CD4-positive, alpha-beta T cell (primary cell): ENCODE measurements at places on chromosomes 3 and 15. TPM values are rescaled to one million over a fixed set of nuclear protein-coding genes. Genes with fewer than 3 reads are reported as not detected.
A peak's percentile ranks its signal among the peaks of the same experiment; 100 is the strongest.

- DNase-seq, result no peak
- H3K4me1 ChIP-seq, result no peaks in the 10 kb centered on the region
- no peak overlapping the region for H3K27ac ChIP-seq
- H3K4me3 ChIP-seq, result no peak overlapping the region
Observed at GRCh38 chr3:76855451-76855850, 184.4 kb upstream of the ROBO2 start.

DNA sequence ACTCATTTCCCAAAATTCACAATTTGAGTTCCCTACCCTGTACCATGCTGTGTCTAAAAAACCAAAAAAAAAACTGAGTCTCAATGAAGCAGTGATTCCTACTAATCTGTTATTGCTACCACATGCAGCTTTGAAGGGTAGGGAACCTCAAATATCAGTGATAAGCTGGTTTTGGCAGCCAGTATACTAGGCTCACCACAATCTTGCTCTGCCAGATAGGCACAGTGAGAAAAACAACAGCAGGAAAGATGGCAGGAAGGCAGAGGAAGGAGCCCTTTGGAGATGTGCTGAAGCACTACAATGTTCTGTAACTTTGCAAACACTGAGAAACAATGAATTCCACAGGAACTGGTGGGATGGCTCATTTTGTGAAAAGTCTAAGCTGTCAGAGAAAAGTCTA, 96.9 kb upstream of the UBP1 start:
- H3K27me3 ChIP-seq, result no peaks in the 10 kb centered on the region
- no peak for DNase-seq
- no peak overlapping the region for H3K4me3 ChIP-seq
- H3K27ac ChIP-seq, result no peak overlapping the region
- H3K36me3 ChIP-seq, result peaks cover 32% of the 10 kb centered on the region

DNA sequence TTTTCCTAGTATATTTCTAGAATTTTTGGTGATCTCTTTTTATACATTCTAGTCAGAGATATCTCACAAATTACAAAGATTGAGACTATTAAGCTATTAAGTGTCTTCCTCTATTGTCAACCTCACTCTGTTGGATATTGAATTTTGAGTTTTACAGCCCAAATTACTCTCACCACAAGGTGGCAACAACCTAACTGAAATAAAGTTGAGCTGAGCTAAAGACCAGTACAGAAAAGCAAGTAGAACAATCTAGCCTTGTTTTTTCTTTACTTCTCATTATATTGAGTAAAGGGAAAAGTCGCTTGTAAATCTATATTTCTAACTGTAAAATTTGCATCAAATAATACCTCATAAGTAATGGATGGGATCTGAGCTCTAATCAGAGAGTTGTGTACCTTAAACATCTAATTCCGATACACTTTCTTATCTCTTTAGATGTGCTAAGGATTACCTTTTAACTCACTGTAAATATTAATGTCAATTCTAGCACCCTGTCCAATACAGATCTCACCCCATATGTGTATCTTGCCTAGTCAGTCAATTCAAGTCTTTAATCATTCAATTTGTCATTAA, 13.6 kb upstream of the COMMD2 start:
- no peaks in the 10 kb centered on the region for H3K4me1 ChIP-seq
- DNase-seq, result no peak
- H3K27me3 ChIP-seq, result peaks cover 6% of the 10 kb centered on the region
- no peak overlapping the region for H3K27ac ChIP-seq
- H3K4me3 ChIP-seq, result no peak overlapping the region
- no peaks in the 10 kb centered on the region for H3K36me3 ChIP-seq

NR2F2 gene
- not detected for total RNA-seq

CHAC1 gene
- 0.47 TPM for total RNA-seq

DNA sequence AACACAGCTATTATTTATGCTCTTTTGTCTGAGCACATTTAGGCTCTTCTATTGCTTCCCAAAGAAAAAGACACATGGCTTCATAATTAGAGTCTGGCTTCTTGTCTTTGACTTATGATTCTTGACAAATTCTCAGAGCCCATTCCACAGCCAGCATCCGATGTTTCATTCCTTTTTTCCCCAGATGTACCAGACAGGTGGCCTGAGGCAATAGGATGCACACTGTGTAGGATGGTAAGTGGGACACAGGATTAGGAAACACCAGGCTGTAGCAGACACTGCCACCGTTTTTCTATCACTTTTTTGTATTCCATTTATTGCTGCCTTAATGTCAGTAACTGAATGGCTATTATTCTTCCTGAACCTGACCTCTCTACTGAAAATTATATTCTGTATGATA, 188.9 kb upstream of the CDIN1 start:
- DNase-seq, result no peak
- no peak overlapping the region for H3K4me3 ChIP-seq

TRH gene
- total RNA-seq, result not detected

GRCh38 chr15:52171386-52171785, 19.8 kb downstream of the GNB5 start:
- H3K4me1 ChIP-seq, result peaks cover 14% of the 10 kb centered on the region
- peak; percentile 32 for DNase-seq
- H3K27me3 ChIP-seq, result no peaks in the 10 kb centered on the region
- no peak overlapping the region for H3K4me3 ChIP-seq

DNA sequence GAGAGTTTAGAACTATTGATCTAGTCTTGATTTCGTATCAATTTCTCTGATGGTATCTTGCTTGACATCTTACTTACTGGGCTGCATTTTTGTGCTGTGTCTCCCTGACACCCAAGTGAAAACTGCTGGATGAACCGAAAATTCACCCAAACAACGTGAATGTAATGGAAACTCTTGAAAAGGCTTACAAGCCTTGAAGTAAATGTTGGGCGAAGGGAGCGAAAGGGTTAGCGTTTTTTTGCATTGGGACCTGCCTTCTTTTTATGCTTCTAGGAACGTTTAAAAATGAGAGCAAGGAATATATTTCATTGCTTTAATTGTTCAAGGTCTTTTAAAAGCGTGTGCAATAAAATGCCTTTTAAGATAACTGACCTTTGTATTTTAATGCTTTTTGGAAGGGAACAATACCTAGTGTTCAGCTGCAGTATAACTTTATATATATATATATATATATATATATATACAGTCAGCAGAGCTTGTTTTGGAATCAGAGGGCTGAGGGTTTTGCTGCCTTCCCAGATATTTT, 94.1 kb downstream of the LPP start:
- H3K4me3 ChIP-seq, result no peak overlapping the region
- H3K27ac ChIP-seq, result no peak overlapping the region
- no peaks in the 10 kb centered on the region for H3K4me1 ChIP-seq
- DNase-seq, result no peak

GRCh38 chr3:136378011-136378410, 127.9 kb downstream of the PCCB start:
- no peak for DNase-seq
- H3K4me3 ChIP-seq, result no peak overlapping the region
- no peak overlapping the region for H3K27ac ChIP-seq

GRCh38 chr15:78822514-78822913, 11.2 kb upstream of the ADAMTS7 start:
- H3K27me3 ChIP-seq, result no peaks in the 10 kb centered on the region
- no peak overlapping the region for H3K4me3 ChIP-seq
- no peak overlapping the region for H3K27ac ChIP-seq
- DNase-seq, result no peak

- no peak overlapping the region for H3K4me3 ChIP-seq
- no peaks in the 10 kb centered on the region for H3K27me3 ChIP-seq
- no peaks in the 10 kb centered on the region for H3K4me1 ChIP-seq
- no peak for DNase-seq
- H3K36me3 ChIP-seq, result no peaks in the 10 kb centered on the region
Observed at GRCh38 chr3:111080413-111080812, 8.8 kb downstream of the NECTIN3 start.

DNA sequence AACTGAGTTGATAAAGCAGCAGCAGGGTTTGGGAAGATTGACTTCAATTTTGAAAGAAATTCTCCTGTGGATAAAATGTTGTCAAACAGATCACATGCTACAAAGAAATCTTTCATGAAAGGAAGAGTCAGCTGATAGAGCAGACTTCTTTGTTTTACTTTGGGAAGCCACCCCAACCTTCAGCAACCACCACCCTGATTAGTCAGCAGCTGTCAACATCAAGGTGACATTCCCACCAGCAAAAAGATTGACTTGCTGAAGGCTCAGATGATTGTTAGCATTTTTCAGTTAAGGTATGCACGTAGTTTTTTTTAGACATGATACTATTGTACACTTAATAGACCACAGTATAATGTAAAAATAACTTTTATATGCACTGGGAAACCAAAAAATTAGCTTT, 87.6 kb upstream of the ACKR4 start:
- H3K27me3 ChIP-seq, result no peaks in the 10 kb centered on the region
- no peak overlapping the region for H3K4me3 ChIP-seq
- no peaks in the 10 kb centered on the region for H3K4me1 ChIP-seq
- H3K27ac ChIP-seq, result no peak overlapping the region

SAMMSON gene
- not detected for total RNA-seq

CLDN16 gene
- not detected for total RNA-seq

DNA sequence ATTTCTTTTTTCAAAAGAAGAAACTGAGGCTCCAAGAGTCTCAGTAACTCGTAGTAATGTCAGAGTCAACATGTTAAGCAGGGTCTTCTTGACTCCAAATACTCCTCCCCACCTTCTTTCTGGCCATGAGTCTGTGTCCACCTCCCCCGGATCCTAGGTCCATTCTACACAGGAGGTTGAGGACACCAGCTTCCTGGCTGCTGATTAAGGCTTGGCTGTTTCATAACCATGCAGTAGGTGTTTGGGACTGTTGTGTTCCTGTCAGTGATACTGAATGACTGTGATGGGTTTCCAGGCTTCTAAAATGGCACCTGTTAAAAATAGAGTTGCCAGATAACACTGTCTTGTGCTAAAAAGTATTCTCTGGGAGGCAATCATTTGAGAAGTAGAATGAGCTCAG, 130.8 kb upstream of the IL12A start:
- H3K36me3 ChIP-seq, result no peaks in the 10 kb centered on the region
- no peak overlapping the region for H3K27ac ChIP-seq

GRCh38 chr15:101288905-101289513, 6.0 kb downstream of the SNRPA1 start:
- no peaks in the 10 kb centered on the region for H3K27me3 ChIP-seq
- peaks cover 79% of the 10 kb centered on the region for H3K36me3 ChIP-seq
- H3K4me1 ChIP-seq, result peaks cover 26% of the 10 kb centered on the region
- DNase-seq, result no peak
- no peak overlapping the region for H3K4me3 ChIP-seq

- no peak for DNase-seq
- H3K36me3 ChIP-seq, result no peaks in the 10 kb centered on the region
- no peaks in the 10 kb centered on the region for H3K4me1 ChIP-seq
- H3K27ac ChIP-seq, result no peak overlapping the region
- no peak overlapping the region for H3K4me3 ChIP-seq
- no peaks in the 10 kb centered on the region for H3K27me3 ChIP-seq
Observed at GRCh38 chr3:176992565-176992964, 204.7 kb downstream of the TBL1XR1 start.

GRCh38 chr3:106609666-106610301, 741.0 kb upstream of the CBLB start:
- H3K36me3 ChIP-seq, result no peaks in the 10 kb centered on the region
- no peak overlapping the region for H3K27ac ChIP-seq
- no peak overlapping the region for H3K4me3 ChIP-seq
- no peaks in the 10 kb centered on the region for H3K27me3 ChIP-seq
- H3K4me1 ChIP-seq, result no peaks in the 10 kb centered on the region

DNA sequence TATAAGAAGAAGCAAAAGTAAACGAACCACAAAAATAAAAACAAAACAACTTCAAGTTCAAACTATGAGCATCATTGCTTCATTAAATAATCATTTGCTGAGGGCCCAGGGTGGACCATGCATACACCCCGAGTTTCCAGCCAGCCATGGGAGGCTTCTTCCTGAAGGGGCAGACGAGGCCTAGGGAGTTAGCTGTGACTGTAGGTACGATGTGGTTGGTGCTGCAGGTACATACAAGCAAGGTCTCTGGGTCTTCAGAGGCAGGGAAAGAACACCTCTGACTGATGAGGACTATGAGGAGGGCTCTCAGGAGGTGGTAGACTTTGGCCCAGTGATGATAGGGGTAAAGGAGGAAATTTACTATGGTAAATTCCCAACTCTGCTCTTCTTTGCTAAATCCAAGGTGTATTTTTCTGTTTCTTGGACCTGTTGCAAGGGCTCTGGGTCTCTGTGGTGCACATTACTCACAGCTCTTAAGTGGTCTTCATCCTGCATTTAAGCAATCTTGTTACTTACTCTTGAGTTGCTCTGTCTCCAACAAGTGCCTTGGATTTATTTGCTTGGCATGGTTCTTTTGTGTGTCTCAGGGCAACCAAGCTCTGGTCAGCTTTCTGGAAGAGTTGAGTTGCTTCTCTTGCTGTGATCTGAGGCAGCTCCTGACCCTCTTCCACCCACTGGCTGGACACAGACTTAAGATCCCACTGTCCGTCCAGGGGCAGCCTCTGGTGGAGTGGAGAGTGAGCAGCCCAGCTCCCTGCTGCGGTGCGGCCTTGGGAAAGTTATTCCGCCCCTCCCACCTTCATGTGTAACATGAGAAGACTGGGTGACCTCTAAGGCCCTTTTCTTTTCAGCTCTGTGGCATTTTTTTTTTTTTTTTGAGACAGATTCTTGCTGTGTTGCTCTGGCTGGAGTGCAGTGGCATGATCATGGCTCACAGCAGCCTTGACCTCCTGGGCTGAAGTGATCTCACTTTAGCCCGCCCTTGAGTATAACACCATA, 56.1 kb upstream of the KIF23 start:
- DNase-seq, result no peak
- H3K27ac ChIP-seq, result no peak overlapping the region
- no peak overlapping the region for H3K4me3 ChIP-seq
- no peaks in the 10 kb centered on the region for H3K36me3 ChIP-seq

DNA sequence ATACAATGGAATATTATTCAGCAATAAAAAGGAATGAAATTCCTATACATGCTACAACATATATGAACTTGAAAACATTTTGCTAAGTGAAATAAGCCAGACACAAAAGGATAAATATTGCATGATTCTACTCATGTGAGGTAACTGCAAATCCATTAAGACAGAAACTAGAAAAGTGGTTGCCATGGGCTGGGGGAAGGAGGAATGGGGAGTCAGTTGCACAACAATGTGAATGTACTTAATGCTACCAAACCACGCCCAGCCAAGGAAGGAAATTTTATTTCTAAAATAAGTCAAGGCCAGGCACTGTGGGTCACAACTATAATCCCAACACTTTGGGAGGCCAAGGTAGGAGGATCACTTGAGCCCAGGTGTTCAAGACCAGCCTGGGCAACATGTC, 9.8 kb upstream of the GMPPB start:
- no peaks in the 10 kb centered on the region for H3K4me1 ChIP-seq
- no peaks in the 10 kb centered on the region for H3K27me3 ChIP-seq
- no peak overlapping the region for H3K27ac ChIP-seq
- DNase-seq, result no peak

DNA sequence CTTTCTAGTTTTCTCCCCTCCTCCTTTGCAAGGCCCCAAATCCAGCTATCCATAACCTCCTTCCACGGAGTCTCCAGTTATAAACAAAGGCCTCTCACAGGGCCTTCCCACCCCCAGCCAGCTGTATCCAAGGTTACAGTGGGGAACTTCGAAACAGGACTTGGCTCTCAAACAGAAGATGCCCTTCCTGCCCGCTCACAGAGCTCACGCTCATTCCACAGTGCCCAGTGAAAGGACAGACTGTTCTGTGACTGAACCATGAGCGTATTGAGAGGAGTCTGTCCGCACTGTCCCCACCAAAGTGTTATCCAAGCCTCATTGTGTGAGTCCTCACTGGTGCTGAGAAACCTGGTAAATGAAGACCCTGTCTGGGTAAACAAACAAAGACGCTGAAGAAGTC, 35.4 kb downstream of the ARHGAP31 start:
- no peak overlapping the region for H3K27ac ChIP-seq
- H3K4me1 ChIP-seq, result no peaks in the 10 kb centered on the region
- no peaks in the 10 kb centered on the region for H3K36me3 ChIP-seq
- H3K4me3 ChIP-seq, result no peak overlapping the region
- no peaks in the 10 kb centered on the region for H3K27me3 ChIP-seq
